Large intestine (tissue), 12 donors: ENCODE measurements at places on chromosomes 16 and 17. TPM values are rescaled to one million over a fixed set of nuclear protein-coding genes. Genes with fewer than 3 reads are reported as not detected.
A peak's percentile ranks its signal among the peaks of the same experiment; 100 is the strongest.

GRCh38 chr16:53358884-53359283 is 75.4 kb upstream of the RBL2 start:
- no peak for DNase-seq

The FAM20A gene
- polyA plus RNA-seq, result 10.2 TPM

DNA sequence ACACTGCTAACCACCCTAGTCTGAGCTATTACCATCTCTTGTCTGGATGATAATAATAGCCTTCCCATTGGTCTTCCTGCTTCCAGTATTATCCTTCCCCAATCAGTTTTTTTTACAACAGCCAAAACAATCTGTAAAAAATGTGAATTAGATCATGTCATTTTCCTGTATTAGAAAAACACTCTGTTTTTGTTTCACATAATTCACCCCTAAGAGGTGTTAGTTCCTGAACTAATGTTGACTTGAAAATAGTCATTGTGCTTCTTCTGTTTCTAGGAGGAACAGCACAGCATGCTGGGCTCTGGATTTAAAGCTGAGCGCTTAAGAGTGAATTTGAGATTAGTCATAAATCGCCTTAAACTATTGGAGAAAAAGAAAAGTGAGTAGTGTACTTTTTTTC is 20.0 kb downstream of the IST1 start:
- no peak for DNase-seq

The CD79B gene
- polyA plus RNA-seq, result 1.2 TPM

GRCh38 chr16:65002265-65002664 is 119.6 kb downstream of the CDH11 start:
- no peak for DNase-seq

DNA sequence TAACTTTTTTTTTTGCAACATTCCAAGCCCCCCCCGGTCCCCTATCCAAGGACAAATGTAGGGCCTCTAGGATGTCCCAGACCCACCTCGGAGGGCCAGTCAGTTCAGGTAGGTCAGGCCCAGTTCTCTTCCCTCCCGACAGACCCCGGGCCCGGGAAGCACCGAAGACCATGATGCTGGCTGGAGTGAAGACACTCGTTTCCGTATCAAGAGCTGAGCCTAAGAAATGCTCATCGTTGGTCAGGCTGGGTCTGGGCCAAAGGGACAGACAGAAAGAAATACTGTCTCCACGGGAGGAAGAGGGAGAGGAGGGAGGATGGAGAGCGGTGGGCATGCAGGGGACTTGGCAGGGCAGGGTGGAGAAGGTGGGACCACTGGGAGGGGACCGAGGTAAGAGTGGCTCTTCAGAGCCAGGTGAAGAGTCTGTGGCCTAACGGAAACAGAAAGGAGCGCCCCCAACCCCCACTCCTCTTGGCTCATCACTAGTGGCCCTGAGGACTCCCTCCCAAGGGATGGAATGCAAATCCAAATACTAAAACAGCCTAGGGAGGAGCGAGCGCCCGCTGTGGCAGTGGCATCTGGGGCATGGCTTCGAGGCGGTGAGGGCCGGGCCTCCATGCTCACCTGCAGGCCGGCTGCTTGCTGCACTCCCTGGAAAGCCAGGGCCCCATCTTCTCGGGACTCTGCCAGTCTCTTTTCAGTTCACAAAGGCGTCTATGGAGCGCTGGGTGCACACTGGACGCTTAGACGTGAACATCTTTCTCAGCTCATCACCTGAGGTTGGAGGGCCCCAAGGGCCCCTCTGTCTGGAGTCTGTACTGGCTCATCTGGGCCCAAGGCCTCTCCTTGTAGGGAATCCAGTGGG is 1.7 kb upstream of the ROGDI start:
- DNase-seq, result no peak

The STH gene
- polyA plus RNA-seq, result not detected

The SPAG9 gene
- 68.2 TPM for polyA plus RNA-seq

- DNase-seq, result peak; percentile 52
These were observed 549 bp downstream of the SLC26A11 start for GRCh38 chr17:80220736-80221215.

- DNase-seq, result no peak
These were observed 162.8 kb upstream of the ANKFN1 start for GRCh38 chr17:55990332-55991006.

The PRCD gene
- 4.7 TPM for polyA plus RNA-seq
